Endodermal cell (in vitro differentiated cells): ENCODE measurements at places on chromosomes 1 and 21.

DNA sequence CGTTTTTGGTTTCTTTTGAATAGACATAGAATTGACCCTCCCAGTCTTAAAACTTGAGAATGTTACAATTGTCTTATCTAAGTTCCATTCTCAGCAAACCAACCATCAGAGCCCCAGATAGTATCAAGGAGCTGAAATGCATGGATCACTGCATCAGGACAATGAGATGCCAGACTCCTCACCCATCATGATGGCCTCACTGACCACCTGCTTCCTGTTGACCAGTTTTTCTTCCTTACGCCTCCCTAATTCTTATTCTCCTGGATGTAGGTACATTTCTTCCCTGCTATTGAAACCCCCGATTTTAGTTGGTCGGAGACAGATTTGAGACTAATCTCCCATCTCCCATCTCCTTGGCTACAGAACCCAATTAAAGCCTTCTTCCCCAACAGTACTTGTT is 17.7 kb downstream of the MATN1 start:
- DNase-seq, result no peak

- no peak for DNase-seq
Measured at GRCh38 chr1:16955186-16955585, 25.2 kb downstream of the MFAP2 start.

DNA sequence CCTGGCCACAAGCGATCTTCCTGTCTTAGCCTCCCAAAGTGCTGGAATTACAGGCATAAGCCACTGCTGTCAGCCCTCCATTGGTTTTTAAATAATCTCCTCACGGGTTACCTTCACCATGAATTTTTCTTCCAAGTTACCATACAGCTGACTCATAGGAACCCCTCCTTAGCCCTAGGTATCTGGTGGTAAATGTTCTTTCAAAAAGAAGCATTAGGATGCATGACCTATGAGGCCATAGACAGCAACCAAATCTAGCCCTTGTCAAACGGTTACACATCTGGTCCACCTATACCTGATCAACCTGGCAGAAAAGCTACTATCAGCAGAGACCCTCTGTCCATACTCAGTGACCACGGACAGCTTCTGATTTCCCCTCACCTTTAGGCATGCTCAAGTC is 12.7 kb upstream of the DEGS1 start:
- no peak for DNase-seq

DNA sequence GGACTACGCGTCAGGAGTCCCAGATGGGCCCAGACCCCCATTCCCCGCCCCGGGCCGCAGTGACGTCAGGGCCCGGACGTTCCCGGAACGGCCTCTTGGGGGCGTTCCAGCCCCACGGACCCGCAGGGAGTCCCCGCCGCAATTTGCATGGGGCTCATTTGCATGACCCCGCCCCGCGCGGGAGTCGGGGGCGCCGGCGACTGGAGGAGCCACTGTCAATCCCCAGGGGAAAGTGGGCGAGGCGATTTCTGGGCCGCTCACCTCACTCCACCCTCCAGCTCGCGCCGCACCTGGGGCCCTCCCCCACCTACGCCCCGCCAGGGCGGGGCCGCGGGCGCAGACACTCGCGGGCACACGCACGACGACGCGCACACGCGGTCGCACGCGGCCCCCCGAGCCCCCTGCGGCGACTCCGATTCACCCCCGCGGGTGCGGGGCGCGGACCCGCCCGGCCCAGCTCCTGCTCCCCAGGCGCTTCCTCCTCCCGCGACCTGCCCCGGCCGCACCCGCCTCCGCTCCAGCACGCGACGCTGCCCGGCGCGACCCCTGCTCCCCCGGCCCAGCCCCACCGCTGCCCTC is 13.2 kb downstream of the AGRN start:
- DNase-seq, result peak; percentile 99

GRCh38 chr1:15953294-15953771 is 22.6 kb downstream of the ZBTB17 start:
- no peak for DNase-seq

DNA sequence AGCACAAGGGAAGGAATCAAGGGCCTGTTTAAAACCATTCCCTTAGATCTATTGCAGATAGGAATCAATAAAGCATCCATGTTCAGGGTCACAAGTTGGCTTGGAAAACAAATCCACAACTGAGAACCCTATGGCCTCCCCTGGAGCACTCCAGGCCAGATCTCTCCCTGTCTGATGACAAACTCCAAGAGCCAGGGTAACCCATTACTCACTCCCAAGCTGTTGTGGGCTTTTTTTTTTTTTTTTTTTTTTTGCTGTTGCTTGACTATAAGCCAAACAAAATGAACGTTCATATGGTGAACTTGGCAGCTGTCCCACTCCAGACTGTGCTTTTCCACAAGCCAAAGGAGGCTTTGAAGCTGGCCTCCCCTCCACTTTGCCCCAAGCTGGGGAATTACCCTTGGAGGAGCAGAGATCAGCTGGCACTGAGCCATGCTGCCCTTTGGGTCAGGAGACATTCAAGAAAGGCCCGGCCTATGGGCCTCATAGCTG is 35.7 kb upstream of the VAV3 start:
- DNase-seq, result no peak

GRCh38 chr1:96580920-96581319 is 140.7 kb upstream of the PTBP2 start:
- peak; percentile 77 for DNase-seq

- no peak for DNase-seq
Measured at GRCh38 chr1:228979774-228980173, 244.5 kb downstream of the RHOU start.

- peak; percentile 76 for DNase-seq
Measured at GRCh38 chr1:223030871-223031400, 112.1 kb downstream of the TLR5 start.

- DNase-seq, result no peak
Measured at GRCh38 chr1:2304921-2305681, 77.0 kb downstream of the SKI start.

DNA sequence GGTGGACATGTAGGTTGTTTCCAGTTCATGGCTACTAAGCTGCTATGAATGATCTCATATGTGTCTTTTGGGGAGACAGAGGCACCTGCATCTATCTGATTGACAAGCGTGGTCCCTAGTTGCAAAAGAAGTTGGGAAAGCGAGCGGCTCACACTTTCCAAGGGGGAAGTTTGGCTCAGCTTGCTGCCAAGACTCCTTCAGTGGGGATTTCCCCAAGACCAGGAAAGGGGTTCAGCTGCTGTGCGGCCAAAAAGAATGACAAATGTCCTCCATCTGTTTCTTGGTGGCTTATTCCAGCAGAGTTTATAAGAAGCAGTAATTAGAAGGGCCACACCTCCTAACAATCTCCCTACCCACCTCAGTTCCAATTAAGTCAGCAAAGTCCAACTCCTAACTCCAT is 128.5 kb upstream of the GALNT2 start:
- no peak for DNase-seq
